ENCODE measurements at places on chromosomes 7 and 10.

DNA sequence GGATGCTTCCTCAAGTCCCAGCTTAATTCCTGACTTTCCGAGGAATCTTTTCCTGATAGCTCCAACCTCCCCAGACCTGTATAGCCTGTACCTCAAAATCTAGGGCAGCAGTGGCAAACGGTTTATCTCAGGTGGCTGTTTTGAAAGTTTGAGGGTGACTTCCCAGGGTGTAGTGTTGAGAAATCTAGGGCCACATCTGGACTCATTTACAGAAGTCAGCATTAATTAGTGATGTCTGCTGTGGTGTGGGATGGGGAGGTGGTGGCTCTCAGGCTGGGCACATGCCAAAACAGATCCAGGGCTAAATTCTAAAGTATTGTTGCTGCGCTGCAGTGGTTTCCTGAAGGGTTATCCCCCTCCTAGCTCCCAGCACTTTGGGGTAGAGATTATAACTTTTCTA lies 38.0 kb downstream of the UNC5B start:
- no peak for DNase-seq

GRCh38 chr7:79176859-79177477 lies 276.5 kb downstream of the MAGI2 start:
- no peak for DNase-seq

DNA sequence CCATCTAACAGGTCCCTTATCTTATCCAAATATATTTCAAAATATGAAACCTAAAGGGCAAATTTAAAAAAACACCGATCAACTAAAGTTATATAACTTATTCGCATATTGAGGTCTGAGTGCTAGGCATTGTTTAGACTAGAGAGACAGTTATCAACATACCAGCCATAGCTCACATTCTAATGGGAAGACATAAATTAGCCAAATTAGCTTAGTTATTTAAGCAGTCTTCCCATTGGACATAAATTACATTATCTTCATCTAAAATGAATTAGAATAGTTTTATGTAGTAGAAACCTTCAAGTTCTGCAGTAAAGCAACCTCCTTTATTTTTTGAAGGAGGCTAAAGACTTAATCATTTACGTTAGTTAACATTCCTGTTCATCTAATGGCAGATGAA lies 17.4 kb downstream of the KIF5B start:
- no peak for DNase-seq

DNA sequence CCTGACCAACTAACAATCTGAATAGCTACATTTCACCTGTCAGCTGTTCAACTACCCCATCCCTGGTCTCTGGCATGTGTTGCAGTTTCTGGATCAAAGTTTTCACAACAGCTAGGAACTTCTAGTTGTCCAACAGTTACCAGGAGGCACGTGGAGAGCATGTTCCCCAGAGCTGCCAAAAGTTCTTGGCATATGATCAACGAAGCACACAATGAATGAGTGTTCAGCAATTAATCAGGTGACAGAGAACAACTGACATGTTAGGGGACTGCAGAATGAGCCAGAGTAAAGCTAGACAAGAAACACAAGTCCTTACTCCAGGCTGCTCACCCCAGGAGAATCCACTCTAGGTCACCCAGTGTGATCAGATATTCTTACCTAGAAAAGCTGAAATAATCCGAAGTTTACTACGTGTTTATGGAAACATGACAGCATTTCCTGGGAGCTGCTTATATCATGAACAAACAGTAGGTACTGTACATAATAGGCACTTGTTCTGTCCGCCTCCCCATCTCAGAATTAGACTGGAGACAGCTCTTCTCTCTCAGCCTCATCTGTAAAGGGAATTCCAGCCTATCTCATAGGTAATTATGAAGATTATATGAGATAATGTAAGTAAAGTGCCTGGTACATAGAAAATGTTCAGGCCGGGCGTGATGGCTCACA lies 50.6 kb downstream of the ZNF438 start:
- no peak for DNase-seq

DNA sequence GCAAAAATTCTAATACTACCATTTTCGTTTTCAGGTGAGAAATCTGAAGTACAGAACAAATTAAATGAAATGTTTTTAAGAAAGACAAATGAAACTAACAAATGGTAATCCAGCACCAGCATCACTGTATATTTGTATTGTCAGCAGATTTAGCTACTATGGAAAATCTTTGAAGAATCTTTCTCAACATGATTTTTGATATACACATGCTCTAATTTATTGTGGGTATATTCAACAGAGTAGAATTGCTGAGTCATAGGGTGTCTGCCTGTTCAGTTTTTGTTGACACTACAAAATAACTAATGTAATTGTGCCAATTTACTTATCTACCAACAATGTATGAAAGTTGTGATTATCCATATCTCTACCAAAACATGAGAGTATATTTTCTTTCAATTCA lies 437.6 kb downstream of the PCDH15 start:
- DNase-seq: no peak

DNA sequence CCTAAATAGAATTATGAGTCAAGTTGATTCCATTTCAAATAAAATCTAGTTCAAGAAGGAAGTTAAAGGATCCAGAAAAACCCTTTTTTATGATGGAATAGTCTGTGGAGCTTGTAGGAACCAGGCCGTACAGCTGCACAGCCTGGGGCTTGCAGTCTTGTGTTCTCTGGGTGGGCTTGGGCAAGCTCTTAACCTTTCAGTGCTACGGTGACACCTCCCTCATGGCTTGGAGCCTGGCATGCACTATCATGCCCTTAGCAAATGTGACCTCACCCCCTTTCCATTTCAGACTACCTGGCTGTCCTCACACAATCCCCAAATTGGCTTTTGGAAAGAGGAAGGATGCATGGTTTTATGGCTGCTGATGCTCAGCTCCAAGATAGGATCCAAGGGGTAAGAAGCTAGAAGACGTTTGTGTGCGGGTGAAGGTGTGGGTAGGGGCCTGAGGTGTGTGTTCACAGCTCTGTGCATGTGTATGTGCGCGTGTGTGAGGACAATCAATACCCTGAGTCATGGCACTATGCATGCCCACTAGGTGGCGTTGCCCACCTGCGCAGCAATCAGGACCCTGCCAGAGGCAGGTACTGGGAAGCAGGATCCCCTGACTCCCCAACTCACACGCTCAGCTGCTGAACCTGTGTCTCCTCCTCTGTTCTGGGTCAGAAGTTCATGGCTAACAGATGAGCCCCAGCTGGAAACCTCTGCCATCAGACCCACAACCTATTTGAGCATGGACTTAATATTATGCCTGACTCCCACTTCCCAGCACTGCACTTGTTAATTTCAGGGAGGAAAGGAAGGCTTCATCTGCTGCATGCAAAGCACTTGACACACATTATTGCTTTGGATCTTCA lies 113.4 kb downstream of the PTPN20 start:
- DNase-seq: peak; percentile 55

Data from activated T-cell treated with anti-CD3 and anti-CD28 coated beads for 4 hours (primary cell).